ENCODE measurements at places on chromosomes 4 and X.

GRCh38 chr4:3184725-3185124 lies 64.2 kb upstream of the MSANTD1 start:
- no peak for DNase-seq

DNA sequence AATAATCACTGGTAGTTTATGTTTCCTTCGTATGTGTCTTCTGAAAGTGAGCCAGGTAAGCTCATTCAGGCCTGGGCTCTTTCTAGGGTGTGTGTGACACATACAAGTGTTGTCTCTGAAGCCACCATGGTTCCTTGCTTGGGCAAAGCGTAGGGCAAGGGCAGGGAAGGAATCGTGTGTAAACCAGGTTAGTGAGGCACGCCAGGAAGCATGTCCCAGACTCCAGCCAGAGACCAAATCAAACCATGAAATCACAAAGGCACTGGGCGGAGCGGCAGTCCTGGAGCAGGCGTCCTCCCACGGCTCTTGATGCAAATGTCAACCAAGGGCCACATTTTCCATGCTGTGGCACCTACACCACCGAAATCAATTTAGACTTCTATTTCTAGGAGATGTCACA lies 67.0 kb downstream of the NYX start:
- DNase-seq: no peak

DNA sequence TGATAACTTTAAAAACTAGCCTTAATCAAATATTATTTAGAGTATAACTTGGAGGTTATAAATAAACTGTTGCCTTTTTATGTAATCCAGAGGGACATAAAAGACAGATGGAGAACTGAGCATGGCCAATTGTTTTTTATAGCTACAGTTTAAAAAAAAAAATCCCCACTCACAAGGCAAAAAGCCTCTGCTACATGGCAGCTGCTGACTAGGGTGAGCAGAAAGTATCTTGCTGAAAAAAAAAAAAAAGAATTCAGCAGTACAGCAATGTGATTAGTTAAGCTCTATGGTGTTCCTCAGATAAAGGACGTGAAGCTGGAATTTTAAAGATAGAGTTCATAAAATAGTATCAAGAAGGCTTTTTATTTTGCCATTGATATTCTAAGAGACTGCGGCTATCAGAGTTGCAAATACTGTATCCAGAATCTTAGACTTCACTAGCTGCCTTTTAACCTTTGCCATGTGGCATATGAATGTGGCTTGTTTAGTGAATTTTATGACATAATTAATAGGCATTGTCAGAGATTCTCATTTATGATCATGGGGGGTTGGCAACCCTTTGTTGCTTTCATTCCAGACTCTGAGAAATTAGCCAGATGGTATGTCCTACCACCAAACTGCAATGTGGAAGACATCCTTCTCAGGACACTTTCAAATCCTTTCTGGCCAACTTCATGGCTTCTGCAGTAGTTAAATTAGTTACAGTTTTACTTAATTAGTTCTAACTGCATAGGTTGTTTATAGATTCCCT lies 498.0 kb downstream of the STPG2 start:
- no peak for DNase-seq

- DNase-seq: no peak
These were observed 17.0 kb upstream of the GABRA4 start for GRCh38 chr4:47010347-47010911.

DNA sequence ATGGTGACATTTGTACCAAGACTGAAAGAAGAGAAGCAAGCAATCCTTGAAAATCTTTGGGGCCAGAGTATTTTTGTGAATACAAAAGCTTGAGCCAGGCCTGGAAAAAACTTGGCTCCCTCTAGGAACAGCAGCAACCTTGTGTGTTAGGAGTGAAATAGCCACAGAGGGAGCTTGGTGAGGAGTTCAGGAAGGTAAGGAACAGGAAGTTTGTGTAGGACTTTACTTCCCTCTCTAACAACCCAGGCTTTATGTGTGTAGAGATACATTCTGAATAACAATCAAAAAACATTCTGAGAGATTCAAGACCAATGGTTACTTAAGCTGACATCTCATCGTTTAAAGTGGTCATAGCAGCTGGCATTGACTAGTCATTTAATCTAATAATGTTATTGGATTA lies 668.5 kb downstream of the PCDH18 start:
- no peak for DNase-seq

- DNase-seq: no peak
These were observed 23.6 kb downstream of the PPP2R3B start for GRCh38 chrX:362937-363620.

GRCh38 chr4:145956288-145956890 lies 17.8 kb upstream of the ZNF827 start:
- peak; percentile 49 for DNase-seq

- no peak for DNase-seq
These were observed 478.4 kb upstream of the ADGRL3 start for GRCh38 chr4:60721685-60722084.

- no peak for DNase-seq
These were observed 25.5 kb downstream of the PALLD start for GRCh38 chr4:168522356-168522755.

- DNase-seq: no peak
These were observed 286.3 kb downstream of the PDGFC start for GRCh38 chr4:156685308-156685707.

DNA sequence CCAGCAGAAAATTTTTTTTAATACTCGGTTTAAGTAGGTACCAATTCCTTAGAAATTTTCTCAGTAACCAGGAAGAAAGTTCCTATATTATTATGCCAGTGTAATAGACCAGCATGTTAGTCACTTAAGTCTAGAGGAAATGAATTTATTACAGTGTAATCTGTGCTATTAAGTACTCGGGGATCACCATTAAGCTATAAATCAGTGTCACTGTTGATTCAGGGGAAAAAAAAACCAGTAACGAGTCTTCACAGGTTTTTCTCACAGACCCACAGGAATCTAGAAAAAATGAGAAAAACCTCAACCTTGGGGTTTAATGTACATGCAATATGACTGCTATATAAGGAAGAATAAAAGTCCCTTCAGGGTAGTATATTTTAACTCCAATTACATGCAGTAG lies 138.3 kb upstream of the IL1RAPL2 start:
- DNase-seq: no peak

- no peak for DNase-seq
These were observed 14.3 kb downstream of the FAM9C start for GRCh38 chrX:13029887-13030771.

DNA sequence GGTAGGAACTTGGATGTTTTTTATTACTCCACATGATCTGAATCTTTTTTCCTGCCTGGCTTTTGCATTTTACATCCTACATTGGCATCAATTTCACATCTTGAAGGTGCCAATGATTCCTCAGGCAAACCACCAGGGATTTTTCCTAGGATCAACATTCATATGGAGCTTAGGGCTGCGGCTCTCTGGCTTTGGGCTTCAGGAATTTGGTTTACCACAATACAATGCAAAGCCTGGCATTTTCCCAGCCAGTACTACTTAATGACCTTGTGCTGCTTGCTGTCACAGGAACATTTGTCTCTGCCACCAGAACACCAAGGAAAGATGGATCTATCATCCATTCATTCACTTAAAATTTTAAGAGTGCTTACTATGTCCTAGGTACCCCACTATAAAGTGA lies 180.7 kb downstream of the PDGFC start:
- no peak for DNase-seq

DNA sequence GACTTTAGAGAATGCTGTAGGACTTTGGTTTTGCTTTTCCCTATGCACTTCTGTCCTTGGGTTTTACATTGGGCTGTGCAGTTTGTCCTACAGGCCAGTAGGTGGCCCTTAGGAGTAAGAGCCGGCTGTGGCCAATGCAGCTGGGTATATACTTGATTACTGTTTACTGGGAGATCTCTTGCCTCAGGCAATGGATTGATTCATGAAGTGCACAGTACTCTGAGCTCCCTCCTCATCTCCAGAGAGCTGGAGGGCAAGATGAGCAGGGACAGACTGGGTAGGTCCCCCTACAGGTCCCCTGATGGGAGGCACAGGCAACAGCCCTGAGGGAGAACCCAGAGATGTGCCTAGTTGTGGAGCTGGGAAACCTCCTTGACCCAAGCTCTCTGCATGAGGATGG lies 103.8 kb upstream of the QRFPR start:
- DNase-seq: no peak

DNA sequence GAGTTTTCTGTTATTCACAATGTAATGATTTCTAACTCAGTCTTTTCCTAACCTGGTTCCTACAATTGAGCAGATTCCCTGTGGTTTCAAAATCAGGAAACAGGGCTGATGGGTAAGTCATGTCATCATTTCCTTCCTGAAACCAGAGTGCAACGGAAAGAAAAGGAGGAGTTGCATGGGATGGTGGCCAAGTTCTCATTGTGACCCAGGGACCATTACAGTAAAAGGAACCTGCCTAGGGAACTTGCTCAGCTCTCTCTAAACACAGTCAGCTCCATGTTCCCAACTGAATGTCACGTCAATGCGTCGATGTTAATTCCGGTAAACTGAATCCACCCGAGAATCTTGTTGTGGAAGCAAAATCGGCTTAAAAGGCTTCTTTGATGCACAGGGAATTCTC lies 51.2 kb downstream of the LGI2 start:
- DNase-seq: no peak

GRCh38 chr4:156521631-156522030 lies 450.0 kb downstream of the PDGFC start:
- no peak for DNase-seq

GRCh38 chr4:3623106-3623505 lies 90.9 kb upstream of the LRPAP1 start:
- no peak for DNase-seq

DNA sequence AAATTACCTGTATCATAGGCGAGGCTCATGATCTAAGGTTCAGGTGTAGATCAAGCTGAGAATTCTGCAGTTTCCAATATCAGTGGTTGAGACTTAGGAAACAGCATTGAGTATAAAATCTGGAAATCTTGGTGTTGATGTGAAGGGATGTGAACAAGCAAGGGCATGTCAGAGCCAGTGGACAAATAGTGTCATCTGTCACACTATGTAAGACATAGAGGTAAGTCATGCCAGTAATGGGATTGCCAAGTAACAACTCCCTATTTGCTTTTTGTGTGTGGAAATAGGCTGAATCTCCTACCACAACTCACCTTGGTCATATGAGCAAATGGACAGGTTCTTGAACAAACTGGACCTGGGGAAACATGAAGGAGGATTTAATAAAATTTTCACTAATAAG lies 334.5 kb upstream of the EMCN start:
- no peak for DNase-seq

DNA sequence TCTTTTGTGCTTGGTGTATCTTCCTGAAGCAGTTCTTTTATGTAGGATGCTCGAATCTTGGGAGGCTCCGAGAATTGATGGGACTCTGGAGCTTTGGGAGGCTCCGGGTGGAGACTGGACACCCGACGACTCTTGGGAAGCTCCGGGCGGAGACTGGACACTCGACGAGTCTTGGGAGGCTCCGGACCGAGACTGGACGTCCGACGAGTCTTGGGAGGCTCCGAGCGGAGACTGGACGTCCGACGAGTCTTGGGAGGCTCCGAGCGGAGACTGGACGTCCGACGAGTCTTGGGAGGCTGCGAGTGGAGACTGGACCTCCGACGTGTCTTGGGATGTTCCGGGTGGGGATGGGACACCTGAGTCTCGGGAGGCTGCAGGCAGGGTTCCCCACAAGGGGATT lies 1.6 kb downstream of the FAM47A start:
- DNase-seq: no peak

GRCh38 chrX:74117962-74118902 lies 185.7 kb upstream of the ZCCHC13 start:
- DNase-seq: no peak

DNA sequence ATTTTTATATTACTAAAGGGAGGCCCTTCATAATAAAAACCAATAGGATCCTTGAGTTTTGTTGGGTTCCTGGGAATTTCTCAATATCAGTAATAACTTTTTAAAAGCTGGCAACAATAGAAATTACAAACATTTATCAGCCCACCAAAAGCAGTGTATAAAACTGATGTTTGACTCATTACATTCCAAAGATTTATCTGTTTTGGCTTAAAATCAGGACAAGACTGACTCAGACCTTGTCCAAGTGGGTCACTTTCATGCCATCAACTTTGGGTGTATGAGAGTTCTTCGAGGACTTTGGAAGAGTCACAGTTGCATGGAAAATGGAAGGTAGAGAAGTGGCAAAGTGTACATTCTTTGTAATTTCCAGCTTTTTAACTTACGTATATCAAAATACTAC lies 102.8 kb downstream of the FRMPD4 start:
- DNase-seq: no peak
